ENCODE measurements at places on chromosomes 16 and 17. TPM values are rescaled to one million over a fixed set of nuclear protein-coding genes. Genes with fewer than 3 reads are reported as not detected.

GRCh38 chr16:67555795-67556212, 6.5 kb upstream of the CTCF start:
- DNase-seq: peak; percentile 50

DNA sequence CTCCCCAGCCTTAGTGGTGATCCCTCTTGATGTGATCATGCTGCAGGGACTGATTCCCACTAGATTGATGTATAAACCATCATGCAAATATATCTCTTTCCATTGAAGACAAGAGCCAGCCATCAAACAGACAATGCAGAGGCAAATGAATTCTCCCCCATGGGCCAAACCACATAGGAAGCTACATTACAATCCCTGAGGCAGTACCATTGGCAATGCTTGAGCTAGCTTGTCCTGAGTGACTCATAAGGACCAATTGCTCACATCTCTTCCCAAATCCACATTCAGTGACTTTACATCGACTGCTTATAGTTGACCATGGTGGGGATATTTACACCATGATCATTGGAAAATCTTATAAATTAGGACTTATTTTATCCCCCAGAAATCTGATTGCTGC, 242.2 kb downstream of the SHISA9 start:
- DNase-seq: no peak

DNA sequence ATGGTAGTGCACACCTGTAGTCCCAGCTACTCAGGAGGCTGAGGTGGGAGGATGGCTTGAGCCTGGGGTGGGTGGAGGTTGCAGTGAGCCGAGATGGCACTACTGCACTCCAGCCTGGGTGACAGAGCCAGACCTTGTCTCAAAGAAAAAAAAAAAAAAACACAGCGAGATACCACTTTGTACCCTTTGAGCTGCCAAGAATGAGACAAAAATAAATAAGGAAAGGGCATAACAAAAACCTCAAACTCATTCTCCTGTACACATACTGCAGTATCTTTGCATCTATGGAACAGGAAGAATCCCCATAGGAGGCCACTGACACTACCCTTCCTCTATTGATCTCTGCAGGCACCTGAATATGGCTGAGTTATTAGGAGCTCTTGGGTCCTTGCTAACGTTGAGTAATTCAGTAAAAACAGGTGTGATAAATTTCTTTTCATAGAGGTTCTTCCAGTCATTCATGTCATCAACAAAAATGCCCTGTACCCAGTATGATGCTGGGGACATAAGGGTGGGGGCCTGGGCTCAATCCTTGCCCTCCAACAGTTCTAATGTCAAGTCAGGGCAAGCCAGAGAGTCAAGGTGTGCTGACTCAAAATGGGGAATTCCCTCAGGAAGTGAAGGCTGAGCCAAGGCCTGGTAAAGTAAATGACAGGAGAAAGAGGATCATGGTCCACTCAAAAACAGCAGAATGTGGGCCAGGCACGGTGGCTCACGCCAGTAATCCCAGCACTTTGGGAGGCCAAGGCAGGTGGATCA, 26.9 kb downstream of the RANBP10 start:
- DNase-seq: no peak

GRCh38 chr17:8125947-8126490, 2.1 kb upstream of the HES7 start:
- DNase-seq: peak; percentile 51

- DNase-seq: no peak
These were observed 106.3 kb downstream of the PRKCB start for GRCh38 chr16:23941963-23942564.

GRCh38 chr17:35900280-35900679, 20.1 kb upstream of the CCL5 start:
- DNase-seq: no peak

- no peak for DNase-seq
These were observed 17.4 kb downstream of the GAA start for GRCh38 chr17:80118601-80119270.

DNA sequence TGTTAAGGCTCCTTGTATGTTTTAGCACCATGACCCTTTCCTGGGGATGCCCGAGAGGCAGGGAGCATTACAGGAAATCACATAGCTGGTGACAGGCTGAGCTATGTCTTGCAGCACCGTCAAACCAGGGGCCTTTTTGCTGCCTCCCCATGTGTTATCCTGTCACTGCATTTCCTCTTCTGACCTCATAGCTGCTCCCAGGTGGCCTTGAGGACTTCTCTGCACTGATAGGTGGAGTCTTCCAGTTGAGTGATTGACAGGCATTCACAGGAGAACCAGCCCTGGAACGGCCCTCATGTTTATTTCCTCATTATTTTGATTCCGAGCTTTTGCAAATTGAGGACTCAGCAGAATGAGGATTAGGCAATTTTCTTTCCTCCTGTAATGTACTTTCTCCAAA, 349.6 kb downstream of the HAPSTR1 start:
- peak; percentile 2 for DNase-seq

DNA sequence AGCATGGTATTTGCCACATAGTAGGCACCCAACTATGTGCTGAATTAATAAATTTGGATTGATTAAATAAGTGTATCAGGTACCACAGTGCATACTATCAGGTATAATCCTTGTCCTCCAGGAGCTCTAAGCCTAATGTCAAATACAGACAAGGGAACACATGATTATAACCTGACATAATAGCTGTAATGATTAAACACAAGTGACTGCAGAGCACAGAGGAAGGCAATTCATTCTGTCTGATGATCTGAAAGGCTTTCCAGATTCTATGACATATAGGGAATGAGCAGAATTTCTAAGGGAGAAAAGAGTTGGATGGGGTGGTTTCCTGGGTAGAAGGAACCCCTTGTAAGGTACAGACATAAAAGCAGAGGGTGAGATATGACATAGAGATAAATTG, 273.5 kb downstream of the KIF2B start:
- no peak for DNase-seq

- DNase-seq: no peak
These were observed 14.9 kb downstream of the GPRC5C start for GRCh38 chr17:74446551-74447500.

DNA sequence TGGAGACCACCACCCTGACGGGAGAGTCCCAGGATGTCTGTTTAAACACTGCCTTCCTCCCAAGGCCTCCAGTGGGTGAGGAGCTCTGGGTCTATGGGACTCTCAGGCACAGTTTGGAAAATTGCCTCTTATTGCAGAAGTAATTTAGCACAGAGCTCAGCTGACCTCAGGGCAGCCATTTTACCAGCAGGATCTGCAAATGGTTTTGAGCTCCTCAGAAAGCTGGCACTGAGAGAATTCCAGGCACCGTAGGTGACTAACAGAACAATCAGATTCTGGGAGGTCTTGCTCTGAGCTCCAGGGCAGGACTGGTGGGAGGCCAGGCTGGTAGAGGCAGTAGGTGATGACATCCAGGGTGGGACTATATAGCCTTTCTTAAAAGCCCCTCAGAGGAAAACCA, 17.3 kb upstream of the C16orf74 start:
- no peak for DNase-seq

GRCh38 chr16:31664683-31665482, 137.2 kb downstream of the AHSP start:
- no peak for DNase-seq

DNA sequence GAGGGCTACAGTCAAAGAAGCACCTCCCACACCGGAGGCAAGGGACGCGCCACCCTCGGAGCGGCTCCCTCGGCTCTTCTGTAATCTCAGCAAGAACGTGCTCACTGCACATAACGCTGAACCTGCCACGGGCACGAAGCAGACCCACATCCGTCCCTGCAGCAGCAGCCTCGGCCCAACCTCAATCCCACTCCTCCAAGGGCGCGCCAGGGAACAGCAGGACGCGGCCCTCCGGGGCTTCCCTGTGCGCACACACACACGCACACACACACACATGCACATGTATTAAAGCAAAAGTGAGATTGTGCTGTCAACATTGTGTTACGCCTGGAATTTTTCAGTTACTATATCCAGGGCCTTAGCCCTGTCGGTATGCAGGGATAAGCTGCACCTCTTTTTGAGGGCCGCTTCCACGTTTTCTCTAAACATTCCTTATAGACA, 54.0 kb downstream of the TBC1D16 start:
- no peak for DNase-seq

DNA sequence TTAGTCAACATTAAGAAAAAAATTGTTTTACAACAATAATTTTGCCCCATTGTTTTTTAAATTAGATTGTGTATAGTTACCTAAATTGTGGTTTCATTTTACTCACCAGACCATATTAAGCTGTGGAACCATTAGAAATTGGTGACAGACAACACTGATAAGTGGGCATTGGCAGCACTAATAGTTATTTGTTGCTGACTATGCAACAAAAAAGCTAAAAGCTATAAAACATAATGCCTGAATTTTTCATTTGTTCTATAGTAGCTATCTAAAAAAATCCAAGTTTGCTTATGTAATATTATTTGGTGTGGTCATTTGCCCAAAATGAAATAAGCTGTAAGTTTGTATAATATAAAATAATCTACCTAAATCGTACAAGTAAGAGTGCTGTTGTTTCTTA, 13.7 kb upstream of the VWA3A start:
- no peak for DNase-seq

DNA sequence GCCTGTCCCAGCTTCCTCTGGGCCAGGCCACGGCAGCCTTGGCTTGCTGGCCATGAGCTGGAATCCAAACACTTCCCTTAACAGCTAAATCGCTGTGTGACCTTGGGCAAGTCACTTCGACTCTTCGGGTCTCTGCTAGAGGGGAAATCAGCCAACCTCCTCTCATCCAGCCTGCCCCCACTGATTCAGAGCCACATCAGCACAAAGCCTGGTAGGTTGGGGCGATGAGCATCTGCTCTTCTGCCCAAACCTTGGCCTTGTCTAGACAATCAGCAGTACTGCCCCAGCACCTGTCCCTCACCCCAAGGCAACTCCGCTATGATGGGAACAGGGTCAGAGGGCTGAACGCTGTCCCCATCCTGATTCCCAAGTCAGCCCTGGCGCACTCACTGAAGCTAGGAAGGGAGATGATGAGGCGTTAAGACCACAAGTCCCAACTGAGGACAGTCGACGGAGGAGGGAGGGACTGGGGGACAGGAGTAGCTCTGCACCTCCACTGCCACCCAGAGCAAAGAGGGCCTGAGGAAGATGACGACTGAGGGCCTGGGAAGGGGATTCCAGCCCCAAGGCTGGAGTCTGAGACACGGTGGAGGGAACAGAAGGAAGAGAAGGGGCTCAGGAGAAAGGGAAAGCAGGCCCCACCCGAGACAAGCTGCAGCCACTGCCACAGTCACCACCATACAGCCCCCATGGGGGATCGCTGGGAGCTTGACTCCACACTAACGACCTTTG, 1.3 kb downstream of the CLUH start:
- peak; percentile 36 for DNase-seq

GRCh38 chr17:31859487-31860008, 504 bp upstream of the COPRS start:
- no peak for DNase-seq

DNA sequence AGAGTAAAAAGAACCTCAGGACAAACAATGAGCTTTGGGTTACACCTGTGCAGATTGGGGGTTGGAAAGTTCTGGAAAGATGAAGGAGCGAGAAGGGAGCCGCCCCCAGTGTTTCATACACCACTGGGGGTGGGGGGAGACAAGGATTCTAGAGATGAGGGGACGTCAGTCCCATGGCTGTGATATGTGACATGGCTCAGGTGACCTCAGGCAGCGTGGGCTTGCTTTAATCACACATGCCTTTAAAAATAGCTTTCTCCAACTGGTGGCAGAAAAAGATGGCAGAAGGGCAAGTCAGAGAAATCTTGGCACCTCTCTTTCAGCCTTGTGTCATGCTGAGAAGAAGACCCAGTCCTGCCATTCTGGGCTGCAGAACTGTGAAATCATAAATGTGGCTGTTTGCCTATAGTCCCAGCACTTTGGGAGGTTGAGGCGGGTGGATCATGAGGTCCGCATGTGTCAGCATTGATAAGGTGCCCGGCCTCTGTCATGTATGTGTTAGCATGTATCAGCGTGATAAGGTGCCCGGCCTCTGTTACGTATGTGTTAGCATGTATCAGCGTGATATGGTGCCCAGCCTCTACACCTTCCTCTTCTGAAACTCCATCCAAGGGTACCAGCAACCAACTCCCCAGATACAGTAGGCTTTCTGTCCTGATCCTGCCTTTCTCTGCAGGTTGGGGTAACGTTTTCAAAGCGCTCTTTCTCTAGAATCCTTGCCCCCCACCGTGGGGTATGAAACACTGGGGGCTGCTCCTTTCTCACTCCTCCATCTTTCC, 25.0 kb downstream of the WIPI1 start:
- DNase-seq: no peak

- DNase-seq: no peak
These were observed 22.3 kb downstream of the CDR2 start for GRCh38 chr16:22352140-22352539.

DNA sequence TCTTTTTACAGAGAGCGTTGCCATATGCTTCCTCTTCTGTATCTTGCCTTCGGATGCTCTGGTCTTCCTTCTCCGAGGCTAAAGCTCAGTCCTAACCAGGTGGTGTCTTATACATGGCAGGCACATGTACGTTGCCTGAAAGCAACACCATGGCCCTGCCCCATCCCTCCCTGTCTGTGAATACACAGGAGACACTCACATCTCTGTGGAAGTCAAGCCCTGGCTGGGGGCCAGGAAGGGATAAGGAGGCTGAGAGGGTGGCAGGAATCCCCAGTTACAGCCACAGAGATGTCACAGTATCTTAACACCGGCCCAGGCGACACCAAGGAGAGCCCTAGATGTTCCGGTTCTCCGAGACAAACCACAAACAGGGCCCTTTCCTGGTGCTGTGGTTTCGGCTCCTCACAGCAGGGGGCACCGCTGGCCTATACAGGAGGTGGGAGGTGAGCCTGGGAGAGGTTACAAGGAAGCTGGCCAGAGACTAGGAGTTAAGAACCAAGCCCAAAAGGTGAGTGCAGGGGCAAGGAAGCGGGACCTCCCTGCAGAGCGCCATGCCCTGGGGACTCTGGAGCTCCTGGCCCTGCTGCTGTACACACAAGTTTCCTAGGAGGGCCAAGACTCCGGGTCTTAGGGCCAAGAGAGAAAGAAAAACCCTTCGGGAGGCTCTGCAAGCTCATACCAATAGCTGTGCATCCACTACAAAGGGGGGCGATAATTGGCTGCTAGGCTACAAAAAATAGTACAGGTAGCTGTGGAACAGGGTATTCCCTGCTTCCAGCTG, 41.7 kb downstream of the SRL start:
- peak; percentile 56 for DNase-seq

DNA sequence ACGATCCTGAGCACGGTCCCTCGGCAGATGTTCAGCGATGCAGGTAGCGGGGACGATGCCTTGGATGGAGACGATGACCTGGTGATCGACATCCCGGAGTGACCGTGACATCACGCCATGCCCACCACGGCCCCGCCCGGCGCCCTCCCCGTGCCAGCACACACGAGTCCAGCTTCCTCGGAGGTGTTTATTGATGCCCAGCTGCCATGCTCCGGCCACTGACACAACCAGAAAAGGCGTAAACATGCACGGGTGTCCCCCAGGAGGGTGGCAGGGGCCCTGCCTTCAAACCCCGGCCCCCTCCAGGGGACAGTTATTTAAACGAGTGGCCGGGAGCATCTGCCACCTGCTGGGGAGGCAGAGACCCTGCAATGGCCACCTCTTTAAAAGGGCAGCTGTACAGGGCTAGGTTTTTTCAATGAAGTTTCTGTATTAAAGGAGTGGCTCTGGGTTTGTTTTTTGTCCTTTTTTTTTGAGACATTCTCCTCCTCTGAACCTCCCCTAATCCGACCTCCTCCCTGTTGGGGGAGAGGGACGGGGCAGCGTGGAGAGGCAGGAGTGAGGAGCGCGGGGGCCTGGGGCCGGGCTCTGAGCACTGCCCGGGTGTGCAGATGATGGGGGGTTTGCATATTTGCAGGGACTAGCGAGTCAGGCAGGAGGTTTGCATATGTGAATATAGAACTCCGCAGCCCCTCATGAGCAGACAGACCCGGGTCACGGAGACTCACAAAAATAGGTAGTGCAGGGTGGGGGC, 5.3 kb downstream of the DOC2A start:
- peak; percentile 59 for DNase-seq

The KRTAP4-5 gene
- not detected for total RNA-seq

The CFAP97D1 gene
- not detected for total RNA-seq

The SLC9A5 gene
- 4.2 TPM for total RNA-seq

The UMOD gene
- total RNA-seq: not detected
